ENCODE measurements at places on chromosomes 5 and 9.

- no peak for DNase-seq
These were observed 431.4 kb upstream of the CCNG1 start for GRCh38 chr5:163005949-163006348.

GRCh38 chr5:73636408-73636807 lies 10.4 kb downstream of the ARHGEF28 start:
- DNase-seq, result no peak

DNA sequence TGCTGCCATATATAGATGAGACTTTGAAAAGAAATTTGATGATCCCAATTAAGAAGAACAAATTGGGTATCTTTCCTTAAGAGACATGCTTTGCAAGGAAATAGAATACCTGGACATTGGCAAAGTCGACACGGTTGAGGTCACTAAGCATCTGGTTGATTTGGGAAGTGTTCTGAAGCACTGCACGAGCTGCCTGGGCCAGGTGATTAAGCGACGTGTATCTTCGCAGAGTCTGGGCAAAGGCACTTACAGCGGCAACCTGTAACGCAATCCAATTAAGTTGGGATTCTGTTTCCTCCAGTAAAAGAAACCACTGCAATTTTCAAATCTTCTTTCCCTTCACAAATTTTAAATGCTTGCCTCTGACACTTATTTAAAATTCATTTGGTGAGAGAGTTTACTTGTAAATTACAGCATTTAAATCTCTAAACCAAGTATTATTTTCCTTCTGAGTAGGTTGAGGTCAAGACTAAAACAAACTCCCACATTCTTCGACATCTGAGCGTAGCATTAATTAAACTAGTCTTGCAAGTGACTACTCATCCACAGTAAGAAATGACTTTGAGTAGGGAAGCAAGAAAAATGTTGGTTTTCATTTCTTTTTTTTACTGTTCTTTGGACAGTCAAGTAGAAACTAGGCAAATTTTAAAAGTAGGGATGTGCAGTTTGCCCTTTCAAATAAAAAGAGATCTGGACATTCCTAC lies 262.8 kb downstream of the RFX3 start:
- DNase-seq, result no peak

DNA sequence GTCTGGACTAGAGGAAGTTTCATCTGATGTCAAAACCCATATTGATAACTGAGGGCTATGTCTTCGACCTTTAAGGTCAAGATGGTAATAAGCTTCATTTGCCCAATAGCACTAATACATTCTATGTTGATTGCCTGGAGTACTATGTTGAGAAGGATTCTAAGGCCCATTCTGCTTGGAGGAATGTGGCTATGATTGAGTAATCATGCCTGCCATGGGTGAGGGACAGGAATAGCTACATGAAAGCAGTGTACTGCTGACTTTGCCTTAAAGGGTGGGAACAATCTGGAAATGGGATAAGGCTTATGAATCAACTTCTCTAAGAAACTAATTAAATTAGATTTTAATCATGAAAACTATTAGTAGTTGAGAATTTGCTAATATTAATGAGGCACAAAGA lies 13.6 kb downstream of the NNT start:
- no peak for DNase-seq

DNA sequence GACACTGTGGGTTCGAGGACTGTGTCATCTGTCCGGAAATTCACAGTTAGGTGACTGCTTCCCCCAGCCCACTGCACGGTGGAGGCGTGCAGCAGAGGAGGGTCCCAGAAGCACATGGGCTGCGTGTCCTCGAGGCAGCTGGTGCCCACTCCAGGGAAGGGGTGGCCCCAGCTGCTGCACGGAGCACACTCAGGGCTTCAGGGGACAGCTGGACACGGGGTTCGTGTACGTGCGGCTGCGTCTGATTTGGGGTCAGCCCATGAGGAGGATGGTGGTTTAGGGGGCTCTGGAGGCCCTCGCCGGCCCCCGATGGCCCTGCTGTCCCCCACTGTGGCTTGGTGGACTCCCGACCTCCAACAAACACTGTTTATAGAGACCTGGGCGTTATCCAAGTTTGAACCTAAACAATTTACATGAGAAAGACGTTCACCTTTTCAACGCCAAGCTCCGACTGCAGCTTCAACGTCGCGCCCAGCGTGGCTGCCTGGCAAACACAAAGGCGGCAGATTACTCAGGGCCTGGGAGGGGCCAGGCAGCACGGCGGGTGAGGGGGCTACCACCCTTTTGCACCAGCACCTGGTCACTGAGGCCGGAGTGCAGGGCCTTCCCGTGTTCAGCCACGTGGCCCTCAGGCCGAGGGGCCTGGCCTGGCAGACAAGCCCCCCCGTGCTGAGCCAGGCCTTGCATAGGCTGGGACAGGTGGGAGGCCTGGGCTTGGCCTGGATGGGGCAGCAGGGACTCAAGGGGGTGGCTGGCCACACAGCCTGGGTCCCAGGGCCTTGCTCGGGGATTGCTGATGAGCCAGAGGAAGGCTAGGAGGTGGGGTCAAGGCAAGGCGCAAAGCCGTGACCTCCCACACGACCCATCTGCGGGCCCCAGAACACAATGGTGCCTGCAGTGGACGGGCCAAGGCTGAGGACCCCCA lies 55.2 kb downstream of the EXD3 start:
- DNase-seq, result no peak

DNA sequence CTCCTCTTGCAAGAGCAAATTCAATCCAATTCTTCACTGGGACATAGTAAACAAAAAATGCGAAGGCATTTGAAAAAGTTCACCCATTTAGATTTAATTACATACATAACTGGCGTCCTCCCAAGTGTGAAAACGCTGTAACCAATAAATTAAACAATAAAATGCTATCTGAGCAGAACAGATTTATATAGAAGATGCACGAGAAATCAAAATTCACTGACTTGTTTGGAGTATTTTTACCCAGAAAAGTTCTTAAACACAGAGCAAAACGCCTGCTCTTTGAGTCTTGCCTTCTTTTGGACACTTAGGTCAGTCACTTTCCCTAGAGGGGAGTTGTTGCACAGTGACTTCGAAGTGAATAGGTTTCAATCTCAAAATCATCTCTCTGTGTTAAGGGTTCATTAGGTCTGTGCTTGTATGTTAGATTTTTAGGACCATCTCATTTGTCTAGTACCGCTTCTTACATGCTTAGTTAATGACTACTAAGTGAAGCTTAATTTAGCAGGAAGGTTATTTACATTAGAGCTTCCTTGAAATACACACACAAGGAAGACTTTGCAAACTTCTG lies 1.9 kb downstream of the ALDH1A1 start:
- DNase-seq, result no peak

DNA sequence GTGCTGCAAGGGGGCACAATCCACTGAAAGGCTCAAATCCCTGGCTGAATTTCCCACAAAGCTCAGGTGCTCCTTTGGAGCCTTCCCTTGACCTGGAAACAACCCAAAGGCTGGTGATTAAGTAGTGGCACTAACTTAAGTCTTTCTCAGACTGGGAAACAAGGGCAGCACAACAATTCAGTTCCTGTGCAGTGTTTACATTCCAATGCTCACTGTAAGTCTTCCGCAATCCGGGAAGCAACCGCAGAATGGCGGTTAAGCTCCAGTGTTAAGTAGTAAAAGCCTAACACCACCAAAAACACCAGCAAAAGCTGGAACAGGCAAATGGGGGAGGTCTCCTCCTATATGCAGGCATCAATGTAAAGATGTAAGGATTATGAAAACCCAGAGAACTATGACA lies 117.2 kb downstream of the TRPM3 start:
- DNase-seq, result no peak

GRCh38 chr5:3225201-3225960 lies 370.3 kb upstream of the IRX1 start:
- no peak for DNase-seq

DNA sequence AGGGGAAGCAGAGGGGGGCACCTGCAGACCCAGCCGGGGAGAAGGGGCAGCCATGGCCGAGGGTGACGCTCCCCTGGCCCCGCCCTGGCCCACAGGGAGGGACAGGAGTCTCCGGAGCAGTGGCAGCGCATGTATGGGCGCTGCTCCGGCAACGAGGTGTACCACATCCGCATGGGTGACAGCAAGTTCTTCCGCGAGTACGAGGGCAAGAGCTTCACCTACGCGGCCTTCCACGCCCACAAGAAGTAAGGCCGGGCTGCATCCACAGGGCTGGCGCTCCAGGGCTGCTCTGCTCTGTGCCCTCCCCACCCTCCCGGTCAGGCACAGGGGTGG lies 68.2 kb downstream of the KCNT1 start:
- DNase-seq, result no peak

- peak; percentile 24 for DNase-seq
These were observed 668 bp downstream of the GLIS3 start for GRCh38 chr9:4299005-4299795.

- DNase-seq, result no peak
These were observed 56.4 kb downstream of the SCAMP1 start for GRCh38 chr5:78416677-78417425.

- no peak for DNase-seq
These were observed 24.0 kb upstream of the ASPN start for GRCh38 chr9:92506184-92506857.

DNA sequence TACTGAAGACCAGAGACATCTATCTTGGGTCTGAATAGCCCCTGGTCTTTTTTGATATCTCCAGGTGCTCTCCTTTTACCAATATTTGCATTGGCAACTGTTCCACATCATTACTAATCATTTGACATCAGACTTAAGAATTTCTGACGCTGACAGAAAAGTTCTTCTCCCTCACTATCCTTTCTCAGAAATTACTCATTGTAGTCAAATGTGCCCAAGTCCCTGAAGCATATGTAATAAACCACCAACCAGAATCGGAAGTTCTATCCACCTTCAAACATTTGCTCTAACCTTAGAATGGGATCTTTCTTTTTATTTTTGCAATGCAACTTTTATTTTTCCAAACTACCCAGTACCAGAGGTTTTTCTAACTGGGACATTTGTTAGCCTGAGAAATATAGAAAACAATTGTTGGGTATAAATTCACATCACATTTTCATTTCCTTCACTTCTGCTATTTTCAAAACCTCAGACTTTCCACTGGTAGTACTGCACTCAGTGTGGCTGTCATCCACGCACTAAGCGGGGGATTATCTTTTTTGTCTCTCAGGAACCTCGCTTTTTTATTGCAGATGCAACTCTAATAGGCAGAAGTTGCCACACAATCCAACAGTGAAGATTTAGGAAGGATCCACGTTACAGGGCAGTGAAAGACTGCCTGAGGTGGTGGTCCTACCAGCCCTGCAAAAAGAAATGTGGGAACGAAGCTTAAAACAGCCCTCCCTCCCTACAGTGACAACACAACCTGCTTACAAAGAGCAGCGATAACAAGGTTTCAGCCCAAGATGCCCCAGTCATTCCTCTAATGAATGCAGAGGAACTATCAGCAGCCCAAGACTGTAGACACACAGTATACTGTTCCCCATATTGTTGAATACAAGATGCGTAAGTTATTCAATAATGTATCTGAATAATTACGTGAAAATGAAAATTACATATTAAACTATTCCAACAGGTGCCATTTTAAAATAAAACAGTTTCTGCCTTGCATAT lies 201.2 kb downstream of the EBF1 start:
- no peak for DNase-seq

- DNase-seq, result no peak
These were observed 144.9 kb downstream of the ERCC6L2 start for GRCh38 chr9:96020300-96020791.

- DNase-seq, result no peak
These were observed 247.6 kb downstream of the TMEM232 start for GRCh38 chr5:110478895-110479294.

- DNase-seq, result no peak
These were observed 42.5 kb downstream of the GTF3C4 start for GRCh38 chr9:132712753-132713152.

DNA sequence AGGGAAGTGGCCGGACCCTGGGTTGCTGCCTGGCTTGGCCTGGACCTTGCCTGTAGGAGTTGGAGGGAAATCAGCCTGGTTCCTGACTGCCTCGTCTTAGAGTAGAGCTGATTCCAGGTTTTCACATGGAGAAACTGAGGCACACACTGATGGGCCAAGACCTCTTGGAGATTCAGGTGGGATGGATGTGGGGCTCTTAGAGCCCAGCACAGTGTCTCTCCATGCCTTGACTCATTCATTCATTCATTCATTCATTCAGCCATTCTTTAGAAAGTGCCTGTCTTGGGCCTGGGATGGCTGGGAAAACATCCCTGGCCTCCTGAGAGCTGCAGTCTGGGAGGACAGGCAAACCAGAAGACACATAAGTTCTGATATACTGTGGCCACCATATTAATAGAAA lies 2.2 kb downstream of the LRRC8A start:
- no peak for DNase-seq

DNA sequence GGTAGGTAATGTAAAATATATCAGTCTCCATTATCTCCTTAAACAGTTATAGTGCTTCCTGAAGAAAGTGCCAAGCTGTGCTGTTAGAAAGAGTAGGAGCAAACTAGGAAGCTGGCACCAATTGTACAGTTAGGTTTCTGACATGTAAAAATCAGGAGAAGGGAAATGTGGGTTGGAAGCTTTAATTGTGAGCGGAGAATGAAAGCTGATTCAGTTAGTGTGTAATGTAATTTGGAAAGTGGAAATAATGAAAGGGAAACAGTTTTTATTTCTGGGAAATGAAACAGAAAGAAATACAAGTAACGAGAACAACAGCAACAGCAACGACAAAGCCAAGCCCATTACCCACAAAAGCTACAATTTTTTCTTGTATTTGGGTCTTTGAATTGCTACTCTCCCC lies 48.8 kb upstream of the JAK2 start:
- DNase-seq, result no peak

- DNase-seq, result no peak
These were observed 1349.6 kb upstream of the C9orf72 start for GRCh38 chr9:28922891-28923290.

DNA sequence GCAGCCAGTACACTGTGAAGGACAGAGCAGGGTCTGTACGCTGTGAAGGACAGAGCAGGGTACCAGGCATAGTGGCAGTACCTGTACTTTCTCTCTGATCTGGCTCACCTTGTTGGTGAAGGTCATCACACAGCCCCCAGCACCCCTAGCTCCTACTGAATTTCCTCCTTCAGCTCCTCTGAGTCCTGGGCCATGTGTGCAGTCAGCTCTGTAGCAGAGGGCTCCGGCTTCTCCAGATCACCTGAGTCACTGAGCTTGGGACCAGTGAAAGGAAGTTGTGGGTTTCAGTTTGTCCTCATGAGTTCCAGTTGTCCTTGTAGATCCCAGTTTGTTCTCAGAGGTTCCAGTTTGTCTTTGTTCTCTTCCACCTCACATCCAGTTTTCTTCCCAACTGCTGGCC lies 5.5 kb downstream of the NUDT2 start:
- DNase-seq, result no peak

- DNase-seq, result no peak
These were observed 6.3 kb downstream of the PDCD1LG2 start for GRCh38 chr9:5516453-5517220.

GRCh38 chr5:63121471-63121870 lies 542.9 kb downstream of the LRRC70 start:
- no peak for DNase-seq

DNA sequence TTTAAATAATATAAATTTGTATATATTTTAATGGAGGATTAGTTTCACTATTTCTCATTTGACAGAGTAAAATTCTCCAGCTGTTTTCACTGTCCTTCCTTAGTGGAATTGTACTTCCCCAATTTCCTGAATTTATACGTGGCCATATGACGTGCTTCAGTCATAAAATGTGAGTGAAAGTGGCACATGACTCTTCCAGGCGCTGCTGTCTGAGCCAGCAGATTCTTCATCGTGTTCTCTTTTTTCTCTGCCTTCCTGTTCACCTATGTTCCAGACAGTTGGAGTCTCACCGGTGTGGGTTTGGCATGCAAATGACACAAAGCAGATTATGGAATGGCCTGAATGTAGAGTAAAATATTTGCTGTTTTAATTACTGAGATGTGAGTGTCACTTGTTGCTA lies 684.1 kb downstream of the SEMA5A start:
- DNase-seq, result no peak
